Muscle of leg (tissue), 16 donors: ENCODE measurements at places on chromosomes 4 and X. TPM values are rescaled to one million over a fixed set of nuclear protein-coding genes. Genes with fewer than 3 reads are reported as not detected.

- H3K4me1 ChIP-seq, result no peaks in the 10 kb centered on the region
- no peaks in the 10 kb centered on the region for H3K27me3 ChIP-seq
- no peaks in the 10 kb centered on the region for H3K36me3 ChIP-seq
- no peak overlapping the region for H3K4me3 ChIP-seq
Observed at GRCh38 chr4:121597346-121597934, 99.3 kb downstream of the ANXA5 start.

DNA sequence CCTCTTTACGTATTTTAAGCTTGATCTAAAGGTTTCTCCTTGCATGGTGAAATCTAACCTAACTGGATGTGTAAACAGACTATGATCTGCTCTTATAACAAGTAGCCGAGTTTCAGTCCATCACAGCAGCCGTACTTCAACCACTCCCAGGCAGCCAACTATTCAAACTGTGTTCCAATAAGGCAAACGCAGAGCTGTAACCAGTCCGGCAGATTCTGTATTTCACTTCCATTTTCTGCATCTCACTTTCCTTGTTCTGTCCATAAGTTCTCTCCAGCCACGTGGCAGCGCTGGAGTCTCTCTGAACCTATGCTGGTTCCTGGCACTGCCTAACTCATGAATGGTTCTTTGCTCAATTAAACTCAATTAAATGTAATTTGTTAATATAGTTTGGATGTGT lies 132.6 kb downstream of the FHDC1 start:
- H3K4me3 ChIP-seq, result no peak overlapping the region
- no peaks in the 10 kb centered on the region for H3K27me3 ChIP-seq
- no peak for DNase-seq

DNA sequence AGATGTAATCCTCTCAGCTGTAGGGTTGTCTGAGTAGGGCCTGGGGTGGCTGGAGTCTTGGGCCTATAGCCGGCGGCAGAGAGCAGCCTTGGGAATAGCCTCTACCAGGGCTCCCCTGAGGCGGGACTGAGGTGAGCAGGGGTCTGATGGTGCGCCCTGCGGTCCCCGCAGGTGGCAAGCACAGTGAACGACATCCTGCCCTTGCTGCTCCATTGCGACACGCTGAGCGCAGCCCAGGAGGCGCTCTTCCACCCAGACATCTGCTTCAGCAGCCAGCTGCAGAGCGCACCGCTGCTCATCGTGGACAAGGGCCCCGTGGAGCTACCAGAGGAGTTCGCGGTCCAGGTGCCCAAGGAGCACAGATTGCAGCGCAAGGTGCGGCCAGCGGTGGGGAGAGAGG lies 317.0 kb downstream of the ADGRL3 start:
- no peak for DNase-seq
- no peak overlapping the region for H3K27ac ChIP-seq
- no peak overlapping the region for H3K4me3 ChIP-seq
- H3K4me1 ChIP-seq, result no peaks in the 10 kb centered on the region
- no peaks in the 10 kb centered on the region for H3K36me3 ChIP-seq

Gene ERAS
- not detected for polyA plus RNA-seq

DNA sequence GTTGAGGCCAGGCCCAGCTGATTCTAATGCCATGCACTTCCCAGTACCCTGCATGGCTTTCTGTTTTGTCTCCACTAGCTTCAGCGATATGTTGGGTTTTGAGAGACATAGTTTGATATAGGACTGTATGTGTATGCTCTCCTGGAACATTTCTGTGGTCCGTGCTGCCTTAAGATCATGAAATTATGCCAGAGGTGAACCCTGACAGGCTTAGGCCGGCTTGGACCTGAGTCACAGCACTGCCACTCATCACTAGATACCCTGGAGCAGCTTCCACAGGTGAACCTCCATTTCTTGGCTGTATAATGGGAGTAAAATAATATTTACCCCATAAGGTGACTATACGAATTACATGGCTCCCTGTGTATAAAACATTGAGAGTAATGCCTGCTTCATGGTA lies 6.4 kb downstream of the SGMS2 start:
- H3K4me3 ChIP-seq, result no peak overlapping the region
- no peaks in the 10 kb centered on the region for H3K27me3 ChIP-seq
- H3K27ac ChIP-seq, result no peak overlapping the region
- H3K36me3 ChIP-seq, result no peaks in the 10 kb centered on the region
- no peak for DNase-seq

Gene TLR1
- polyA plus RNA-seq, result 2.3 TPM

DNA sequence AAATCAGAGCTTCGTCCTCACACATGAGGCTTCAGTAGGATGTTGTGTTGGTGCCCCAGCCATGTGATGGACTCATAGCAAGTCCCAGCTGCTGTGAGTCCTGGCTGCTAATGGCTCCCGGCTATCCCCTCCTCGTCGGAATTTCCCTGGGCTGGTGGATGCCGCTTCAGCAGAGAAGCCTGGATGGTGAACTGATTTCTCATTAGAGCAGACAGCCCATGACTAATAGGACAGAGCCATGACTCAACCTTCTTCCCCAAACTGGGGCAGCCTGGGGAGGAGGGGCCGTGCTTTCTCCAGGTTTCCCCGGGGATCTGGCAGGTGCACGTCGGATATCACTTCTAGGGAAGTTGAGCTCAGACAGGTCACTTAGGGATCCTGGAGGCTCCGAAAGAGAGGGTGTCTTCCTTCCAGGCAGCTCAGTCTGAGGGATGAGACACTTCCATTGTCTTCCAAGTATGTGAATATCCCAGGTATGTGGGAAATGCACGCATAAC lies 112.7 kb downstream of the ASMT start:
- H3K36me3 ChIP-seq, result no peaks in the 10 kb centered on the region
- no peak overlapping the region for H3K4me3 ChIP-seq
- H3K4me1 ChIP-seq, result no peaks in the 10 kb centered on the region
- H3K27me3 ChIP-seq, result no peaks in the 10 kb centered on the region

DNA sequence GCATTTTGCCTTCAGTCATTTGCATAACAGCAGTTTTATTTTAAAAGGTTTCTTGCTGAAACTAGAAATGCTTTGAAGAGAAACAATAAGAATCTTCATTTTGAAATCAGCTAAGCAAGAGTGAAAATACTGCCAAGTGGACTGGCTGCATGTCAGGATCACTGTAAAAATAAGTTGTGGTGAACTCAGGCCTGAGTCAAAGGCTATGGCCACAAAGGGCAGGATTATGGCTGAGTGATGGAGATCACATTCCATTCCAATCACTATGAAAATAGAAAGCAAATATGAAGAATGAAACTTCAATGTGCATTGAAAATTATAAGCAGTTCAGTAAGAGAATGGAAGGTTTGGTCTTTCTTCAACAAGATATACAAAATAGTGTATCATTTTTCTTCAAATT lies 224.5 kb downstream of the PCDH18 start:
- no peaks in the 10 kb centered on the region for H3K27me3 ChIP-seq
- H3K4me3 ChIP-seq, result no peak overlapping the region
- DNase-seq, result peak; percentile 69
- H3K4me1 ChIP-seq, result no peaks in the 10 kb centered on the region
- H3K27ac ChIP-seq, result no peak overlapping the region

Gene TMEM192
- polyA plus RNA-seq, result 11.5 TPM

- DNase-seq, result no peak
- H3K4me1 ChIP-seq, result no peaks in the 10 kb centered on the region
- peaks cover 5% of the 10 kb centered on the region for H3K27me3 ChIP-seq
- no peak overlapping the region for H3K4me3 ChIP-seq
Observed at GRCh38 chrX:31139961-31140360, 68.1 kb upstream of the FTHL17 start.

Gene F8
- polyA plus RNA-seq, result 5.1 TPM
